ENCODE measurements at places on chromosomes 7 and 10.

DNA sequence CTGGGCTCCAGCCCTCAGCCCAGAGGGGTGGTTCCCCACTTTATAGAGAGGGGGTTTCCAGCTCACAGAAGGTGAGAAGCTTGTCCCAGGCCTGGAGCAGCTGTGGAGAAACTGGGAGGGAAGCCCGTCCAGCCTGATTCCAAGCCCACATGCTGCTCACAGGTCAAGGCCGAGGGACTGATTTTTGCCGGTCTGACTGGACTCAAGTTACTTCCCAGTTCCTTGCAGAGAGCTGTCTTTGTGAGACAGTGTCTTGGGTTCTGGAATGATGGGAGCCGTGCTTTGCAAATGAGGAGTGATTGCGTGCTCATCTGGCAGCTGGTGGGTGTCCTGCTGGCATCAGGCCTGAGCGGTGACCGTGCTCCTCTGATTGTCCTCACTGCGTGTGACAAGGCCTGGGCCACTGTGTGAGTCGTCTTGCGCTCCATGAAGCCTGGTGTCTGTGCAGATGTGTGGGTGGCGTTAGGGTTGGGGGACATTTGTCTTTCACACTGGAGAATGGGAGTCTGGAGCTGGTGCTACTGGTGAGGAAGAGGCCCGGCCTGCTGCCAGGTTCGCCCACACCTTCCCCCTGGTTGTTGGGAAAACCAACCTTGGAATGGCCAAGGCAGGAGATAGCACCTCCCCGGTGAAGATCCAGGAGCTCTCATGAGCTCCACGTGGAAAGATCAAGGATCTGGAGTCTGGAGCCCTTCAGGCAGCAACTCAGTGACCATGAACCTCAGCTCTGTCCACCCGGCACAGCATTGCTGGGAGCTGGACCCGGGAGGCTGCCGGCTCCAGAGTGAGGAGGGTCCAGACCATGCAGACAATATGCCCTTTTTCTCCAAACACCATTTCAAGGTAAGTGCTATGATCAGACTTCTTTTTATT, 129.6 kb downstream of the SMURF1 start:
- DNase-seq, result no peak

GRCh38 chr10:92404612-92405418, 113.8 kb downstream of the MARCHF5 start:
- no peak for DNase-seq

GRCh38 chr7:113013761-113014449, 72.7 kb downstream of the GPR85 start:
- DNase-seq, result no peak

DNA sequence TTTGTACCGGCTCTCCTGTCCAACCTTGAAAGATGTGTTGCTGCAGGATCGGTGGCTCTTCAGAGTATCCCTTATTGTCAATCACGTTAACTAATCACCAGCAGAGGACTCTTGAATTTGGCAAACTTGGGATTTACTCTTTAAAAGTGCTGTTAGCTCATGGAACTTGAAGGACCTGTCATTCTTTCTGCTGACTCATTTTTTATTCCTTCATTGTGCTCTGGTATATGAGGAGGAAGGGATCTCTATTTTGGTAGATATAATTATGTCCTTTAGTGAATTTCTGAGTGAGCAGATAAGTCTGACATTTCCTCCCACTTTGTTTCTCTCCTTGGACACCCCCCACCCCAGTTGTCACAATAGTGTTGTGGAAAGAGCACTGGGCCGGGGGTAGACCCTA, 175.1 kb upstream of the HDAC9 start:
- no peak for DNase-seq

DNA sequence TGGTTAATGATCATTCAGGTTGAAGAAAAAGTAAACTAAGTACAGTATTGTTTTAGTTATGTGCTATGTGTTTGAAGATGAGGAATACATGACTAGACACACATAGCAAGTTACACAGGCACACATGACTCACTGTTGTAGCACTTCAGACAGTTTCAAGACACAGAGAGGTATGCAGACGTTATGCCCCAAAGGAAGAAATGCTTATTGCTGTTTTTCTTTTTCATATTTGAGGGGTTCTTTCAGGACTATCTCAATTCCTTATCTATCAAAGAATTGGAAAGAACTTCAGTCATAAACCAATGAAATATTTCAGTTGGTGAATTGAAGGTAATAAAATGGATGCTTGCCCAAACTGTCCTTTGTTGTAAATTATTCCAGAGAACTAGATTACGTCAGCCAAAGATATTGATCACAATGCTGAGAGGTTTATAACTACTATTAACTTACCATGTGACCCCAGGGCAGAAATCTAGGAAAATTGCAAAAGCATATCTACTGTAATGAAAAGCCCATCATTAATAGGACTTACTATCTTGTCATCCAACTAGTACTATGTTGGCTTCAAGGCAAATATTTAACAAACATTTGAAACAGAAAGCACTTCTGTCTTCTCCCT, 61.2 kb upstream of the CAPZA2 start:
- DNase-seq, result peak; percentile 45

DNA sequence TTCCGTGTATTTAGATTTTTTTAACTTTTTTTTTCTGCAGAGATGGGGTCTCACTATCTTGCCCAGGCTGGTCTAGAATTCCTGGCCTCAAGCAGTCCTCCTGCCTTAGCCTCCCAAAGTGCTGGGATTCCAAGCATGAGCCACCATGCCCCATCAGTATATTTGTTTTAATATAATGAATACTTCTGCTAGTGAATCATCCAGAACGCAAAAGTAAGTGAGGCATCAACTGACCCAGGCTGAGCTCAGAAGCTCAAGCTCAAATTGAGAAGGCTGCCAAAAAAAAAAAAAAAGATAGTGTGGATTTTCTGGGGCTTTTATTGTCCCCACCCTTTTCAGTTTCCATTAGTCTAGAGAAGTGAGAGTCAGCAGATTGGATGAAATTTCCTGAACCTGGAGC, 39.0 kb upstream of the TECTB start:
- DNase-seq, result no peak

DNA sequence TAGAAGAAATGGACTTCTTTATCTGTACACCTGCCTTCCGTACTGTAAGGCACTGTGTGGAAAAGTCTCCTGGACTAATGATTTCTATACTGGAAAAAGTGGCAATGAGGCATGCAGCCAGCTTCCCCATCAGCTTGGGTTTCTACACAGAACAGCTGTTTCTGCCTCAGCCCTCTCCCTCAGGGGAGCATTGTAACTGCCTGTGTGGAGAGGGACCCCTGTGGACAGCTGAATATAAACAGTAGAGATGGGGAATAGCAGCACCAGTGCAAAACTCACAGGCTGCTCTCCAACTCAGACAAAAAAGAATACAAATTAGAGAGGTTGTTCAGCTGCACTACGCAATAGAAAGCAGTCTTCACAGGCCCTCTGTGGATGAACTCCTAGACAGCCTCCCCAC, 451.3 kb upstream of the MBL2 start:
- DNase-seq, result peak; percentile 75

DNA sequence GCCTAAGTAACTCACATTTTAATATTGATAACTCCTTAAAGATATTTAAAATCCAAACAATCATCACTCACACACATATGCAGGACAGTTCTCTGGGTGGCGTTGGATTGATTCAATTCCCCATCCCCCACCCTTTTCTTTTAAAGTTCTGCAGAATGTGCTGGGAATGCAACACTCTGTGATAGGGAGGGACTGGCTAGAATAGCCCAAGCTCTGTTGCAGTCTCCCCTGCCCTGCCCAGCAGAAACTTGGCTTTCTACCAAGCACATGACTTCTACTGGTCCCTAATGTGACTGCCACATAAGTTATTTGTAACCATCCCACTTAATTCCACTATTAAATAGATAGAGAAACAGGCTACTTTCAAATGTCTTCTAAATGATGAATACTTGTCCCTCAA, 55.2 kb downstream of the TWIST1 start:
- no peak for DNase-seq

- peak; percentile 74 for DNase-seq
These were observed 38.5 kb downstream of the VIPR2 start for GRCh38 chr7:159105832-159106811.

DNA sequence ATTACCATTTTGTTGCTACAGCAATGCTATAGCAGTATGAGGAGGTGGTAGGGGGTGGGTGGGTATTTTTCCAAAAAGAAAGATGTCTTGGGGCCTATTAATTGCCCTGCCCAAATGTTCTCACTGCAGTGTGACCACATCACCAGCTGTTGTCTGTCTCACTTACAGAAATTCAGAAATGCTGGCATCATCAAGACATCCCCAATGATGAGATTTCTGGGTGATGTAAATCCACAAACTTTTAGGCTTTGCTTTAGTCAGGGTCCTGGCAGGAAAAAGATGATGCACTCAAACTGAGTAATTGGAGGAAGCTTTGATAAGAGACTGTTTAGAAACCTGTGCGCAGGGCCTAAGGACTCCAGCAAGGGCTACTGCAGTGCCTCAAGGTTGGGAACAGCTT, 56.2 kb upstream of the OPN4 start:
- DNase-seq, result no peak

DNA sequence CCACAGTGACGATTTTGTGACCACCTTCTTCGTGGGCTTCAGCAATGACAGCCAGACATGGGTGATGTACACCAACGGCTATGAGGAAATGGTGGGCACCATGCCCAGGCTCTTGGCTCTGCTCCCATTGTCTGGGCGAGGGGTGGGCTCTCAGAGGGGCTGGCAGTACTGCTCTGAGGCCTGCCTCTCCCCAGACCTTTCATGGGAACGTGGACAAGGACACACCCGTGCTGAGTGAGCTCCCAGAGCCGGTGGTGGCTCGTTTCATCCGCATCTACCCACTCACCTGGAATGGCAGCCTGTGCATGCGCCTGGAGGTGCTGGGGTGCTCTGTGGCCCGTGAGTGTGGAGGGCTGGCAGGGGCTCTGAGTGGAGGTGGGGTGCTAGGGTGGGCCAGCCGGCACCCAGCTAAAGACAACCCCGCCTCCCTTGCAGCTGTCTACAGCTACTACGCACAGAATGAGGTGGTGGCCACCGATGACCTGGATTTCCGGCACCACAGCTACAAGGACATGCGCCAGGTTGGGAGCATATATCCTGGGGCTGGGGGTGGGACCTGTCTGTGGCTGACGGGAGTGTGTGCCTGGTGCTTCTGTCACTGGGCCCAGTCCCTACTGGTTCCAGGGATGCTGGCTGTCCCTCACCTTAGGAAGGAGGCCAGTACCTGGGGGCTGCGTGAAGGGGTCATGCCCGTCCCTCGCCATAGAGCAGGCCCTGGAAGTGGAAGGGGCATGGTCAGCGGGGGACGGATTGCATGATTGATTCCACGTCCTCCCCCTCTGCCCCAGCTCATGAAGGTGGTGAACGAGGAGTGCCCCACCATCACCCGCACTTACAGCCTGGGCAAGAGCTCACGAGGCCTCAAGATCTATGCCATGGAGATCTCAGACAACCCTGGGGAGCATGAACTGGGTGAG, 6.8 kb downstream of the AEBP1 start:
- no peak for DNase-seq

DNA sequence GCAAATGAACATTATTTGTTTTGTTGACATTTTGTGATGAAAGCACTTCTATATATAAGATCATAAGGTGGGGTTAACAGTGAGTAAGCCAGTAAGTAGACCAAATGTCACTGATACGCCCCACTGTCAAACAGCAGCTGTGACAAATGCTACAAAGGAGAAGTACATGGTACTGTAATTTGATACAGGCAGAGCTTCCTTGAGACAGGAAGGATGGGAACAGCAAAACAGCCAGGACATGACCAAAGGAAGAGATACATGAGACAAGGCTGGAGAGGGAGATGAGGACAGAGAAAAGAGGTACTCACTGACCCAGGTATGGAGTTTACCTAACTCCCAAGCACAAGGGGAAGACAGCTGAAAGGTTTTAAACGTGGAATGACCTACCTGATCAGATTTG, 127.0 kb downstream of the SRPK2 start:
- peak; percentile 33 for DNase-seq

- DNase-seq, result no peak
These were observed 26.4 kb downstream of the SLC35B4 start for GRCh38 chr7:134290286-134290685.

Measured in eye (tissue), 1 donor.